ENCODE measurements at places on chromosomes 11 and 22.

DNA sequence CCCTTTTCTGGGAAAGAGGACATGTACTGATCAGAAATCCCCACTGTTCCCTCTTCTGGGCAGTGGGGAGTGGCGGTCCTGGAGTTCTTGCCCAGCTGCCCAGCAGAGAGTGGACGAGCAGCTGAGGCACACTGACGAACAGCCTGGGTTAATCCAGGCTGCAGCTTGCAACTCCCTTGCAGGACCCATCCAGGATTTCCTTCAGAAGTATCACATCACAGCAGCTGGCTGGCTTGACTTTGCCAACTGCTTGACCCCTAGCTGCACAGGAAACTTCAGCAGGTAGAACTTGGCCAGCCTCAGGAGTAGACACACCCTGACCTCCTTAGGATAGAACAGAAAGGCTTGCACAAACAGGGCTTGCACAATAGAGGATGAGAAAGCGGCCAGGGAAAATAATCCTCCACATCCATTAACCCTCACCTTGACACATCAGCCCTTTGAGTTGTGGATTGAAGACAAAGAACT lies 27.9 kb upstream of the FZD4 start:
- no peak for DNase-seq

DNA sequence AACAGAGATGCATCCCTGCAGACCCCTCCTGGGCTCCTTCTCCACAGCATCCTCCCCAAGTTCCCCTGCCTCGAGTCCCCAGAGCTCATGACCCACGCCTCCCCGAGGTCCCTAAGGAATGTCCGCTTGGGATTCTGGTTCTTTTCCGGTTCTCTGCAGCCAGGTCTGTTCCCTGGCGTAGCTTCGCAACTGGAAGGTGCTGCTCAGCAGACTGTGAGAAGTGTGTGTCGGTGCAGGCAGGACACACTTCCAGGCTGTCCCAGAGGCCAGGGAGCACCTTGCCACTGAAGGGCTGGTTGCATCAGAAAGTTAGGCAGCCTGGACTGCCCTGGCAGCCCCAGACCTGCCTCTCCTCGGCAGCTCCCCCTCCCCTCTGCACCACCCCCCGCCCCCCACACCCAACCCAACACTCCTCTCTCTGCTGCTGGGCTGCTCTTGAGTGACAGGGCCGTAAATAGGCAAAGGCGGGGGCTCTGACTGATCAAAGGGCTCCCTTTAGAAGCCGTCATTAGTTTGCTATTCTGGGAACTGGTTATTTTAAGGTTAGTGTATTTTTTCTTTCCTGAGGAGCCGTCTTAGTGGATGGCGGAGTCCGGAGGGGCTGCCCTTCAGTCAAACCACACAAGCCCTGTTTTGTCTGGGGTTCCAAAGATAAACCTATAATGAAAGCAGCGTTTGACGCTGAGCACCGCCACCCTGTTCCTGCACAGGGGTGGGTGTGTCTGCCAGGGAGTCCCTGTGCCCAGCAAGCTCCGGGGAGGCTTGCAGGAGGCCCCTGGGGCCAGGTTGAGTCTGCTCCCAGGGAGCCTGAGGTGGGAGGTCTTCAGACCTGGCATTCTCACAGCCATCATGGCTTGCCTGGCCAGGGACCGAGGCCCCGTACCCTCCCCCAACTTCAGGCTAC lies 88.6 kb upstream of the KCNQ1OT1 start:
- peak; percentile 86 for DNase-seq

DNA sequence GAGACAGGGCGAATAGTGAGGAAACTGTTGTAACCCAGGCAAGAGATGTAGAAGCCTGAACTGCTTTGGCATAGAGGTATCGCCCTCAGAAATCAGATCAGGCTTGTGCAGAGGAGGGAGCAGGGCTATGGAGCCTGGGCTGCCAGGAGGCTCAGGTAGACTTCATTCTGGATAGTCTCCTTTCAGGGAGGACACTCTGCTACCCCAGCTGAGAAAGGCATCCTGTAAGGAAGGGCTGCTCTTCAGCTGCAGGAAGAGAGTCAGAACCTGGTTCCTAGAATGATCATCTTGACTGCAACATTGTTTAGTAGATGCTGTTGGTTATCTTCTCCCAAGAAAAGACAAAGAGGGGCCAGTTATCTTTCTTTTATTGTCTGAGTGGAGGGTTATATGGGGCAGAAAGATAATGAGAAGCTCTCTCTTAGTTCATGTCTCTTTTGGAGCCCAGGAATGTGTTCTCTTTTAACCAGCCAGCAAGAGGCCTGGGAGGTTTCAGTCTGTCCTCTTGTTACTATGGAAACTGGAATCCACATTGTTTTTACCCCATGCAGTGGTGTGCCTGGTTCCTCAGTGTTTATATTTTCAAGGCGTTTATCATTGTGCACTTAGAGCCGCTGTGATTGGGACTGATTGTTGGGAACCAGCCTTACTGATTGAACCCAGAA lies 95.7 kb downstream of the STIM1 start:
- no peak for DNase-seq

- DNase-seq = peak; percentile 16
Observed at GRCh38 chr22:48239461-48240147, 1477.2 kb downstream of the TBC1D22A start.

- DNase-seq = no peak
Observed at GRCh38 chr11:10588904-10589303, 20.4 kb upstream of the LYVE1 start.

DNA sequence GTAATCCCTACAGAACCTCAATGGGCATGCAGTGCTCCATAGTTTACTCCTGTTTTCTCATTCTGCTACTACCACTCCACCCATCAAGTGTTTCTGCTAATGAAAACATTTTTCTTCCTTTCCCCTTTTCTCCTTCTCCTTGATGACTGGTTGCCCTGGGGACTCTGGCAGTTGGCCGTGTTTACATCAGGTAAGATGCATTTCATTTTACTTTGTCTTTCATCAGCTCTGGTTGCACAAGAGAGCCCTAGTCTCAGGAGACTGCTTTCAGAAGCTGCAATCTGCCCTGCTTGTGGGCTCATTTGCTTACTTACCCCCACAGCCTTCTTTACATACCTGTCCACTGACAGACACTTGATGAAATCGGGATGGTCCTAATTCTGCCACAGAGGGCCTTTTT lies 19.6 kb upstream of the LIMK2 start:
- no peak for DNase-seq

DNA sequence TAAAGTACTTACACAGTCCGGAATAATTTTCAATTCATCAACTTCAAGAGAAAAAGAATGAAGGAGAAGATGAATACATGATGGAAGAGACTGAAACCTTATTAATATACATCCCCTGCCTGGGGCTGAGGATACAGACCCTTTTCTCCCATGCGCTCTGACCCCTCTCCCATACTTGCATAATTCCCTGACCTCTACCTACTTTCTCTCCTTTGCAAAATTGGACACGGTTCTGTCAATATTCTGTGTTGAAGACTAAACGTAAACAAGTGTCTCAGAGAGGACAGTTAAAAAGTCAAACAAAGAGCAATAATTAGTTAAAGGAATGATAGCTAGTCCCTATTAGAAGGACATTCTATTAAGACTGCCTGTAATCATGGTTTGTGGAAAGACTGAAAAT lies 7.5 kb downstream of the PRDM10 start:
- no peak for DNase-seq

- DNase-seq = peak; percentile 48
Observed at GRCh38 chr11:10181811-10182210, 112.2 kb downstream of the SBF2 start.
